ENCODE measurements at places on chromosomes 12 and 14. TPM values are rescaled to one million over a fixed set of nuclear protein-coding genes. Genes with fewer than 3 reads are reported as not detected.

The GARIN6 gene
- not detected for polyA plus RNA-seq

The KRT72 gene
- not detected for polyA plus RNA-seq

- no peaks in the 10 kb centered on the region for H3K36me3 ChIP-seq
- H3K27ac ChIP-seq = no peak overlapping the region
- no peak overlapping the region for H3K4me3 ChIP-seq
- H3K4me1 ChIP-seq = no peaks in the 10 kb centered on the region
- DNase-seq = no peak
Measured at GRCh38 chr14:51202914-51203665, 37.0 kb upstream of the TMX1 start.

The PPP1R36 gene
- 5.8 TPM for polyA plus RNA-seq

- H3K36me3 ChIP-seq = no peaks in the 10 kb centered on the region
- no peak overlapping the region for H3K27ac ChIP-seq
- H3K4me3 ChIP-seq = no peak overlapping the region
- no peaks in the 10 kb centered on the region for H3K4me1 ChIP-seq
Measured at GRCh38 chr14:47596232-47596631, 79.2 kb downstream of the MDGA2 start.

GRCh38 chr12:51593539-51593938 lies 2.5 kb downstream of the SCN8A start:
- H3K27ac ChIP-seq = no peak overlapping the region
- DNase-seq = no peak
- H3K27me3 ChIP-seq = no peaks in the 10 kb centered on the region
- no peak overlapping the region for H3K4me3 ChIP-seq

The SYT1 gene
- polyA plus RNA-seq = 0.19 TPM

DNA sequence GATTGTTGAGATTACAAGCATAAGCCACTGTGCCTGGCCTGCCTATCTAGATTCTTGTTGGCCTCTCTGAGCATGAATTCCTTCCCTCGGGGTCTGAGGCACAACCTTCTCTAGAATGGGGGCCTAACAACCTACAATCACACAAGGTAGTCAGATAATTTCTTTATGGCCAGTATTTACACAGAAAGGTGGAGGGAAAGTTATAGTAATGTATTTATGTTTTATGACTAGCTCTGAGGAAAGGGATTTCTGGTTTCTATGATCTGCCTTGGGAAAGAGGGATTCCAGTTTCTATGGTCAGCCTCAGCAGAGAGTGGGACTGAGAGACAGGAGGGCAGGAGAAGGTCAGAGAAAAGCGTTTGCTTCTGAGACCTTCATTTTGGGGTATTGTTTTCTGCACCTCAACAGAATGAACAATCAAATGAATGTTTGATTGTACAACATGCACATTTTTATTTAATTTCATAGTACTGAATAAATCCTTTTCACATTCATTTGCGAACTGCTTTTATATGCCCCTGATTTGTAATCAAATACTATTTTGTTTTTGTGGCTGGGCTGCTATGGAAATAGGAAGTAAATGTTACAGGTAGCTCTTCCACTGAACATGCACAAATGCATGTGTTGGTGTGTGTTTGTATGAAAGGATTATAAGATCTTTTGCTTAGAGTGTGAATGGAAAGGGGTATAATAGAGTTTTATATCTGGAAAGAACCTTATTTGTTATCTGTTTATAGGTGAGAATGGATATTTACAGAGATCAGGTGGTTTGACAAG lies 499.7 kb upstream of the RGS6 start:
- H3K27me3 ChIP-seq = no peaks in the 10 kb centered on the region
- H3K4me1 ChIP-seq = no peaks in the 10 kb centered on the region
- H3K36me3 ChIP-seq = no peaks in the 10 kb centered on the region
- no peak overlapping the region for H3K4me3 ChIP-seq

DNA sequence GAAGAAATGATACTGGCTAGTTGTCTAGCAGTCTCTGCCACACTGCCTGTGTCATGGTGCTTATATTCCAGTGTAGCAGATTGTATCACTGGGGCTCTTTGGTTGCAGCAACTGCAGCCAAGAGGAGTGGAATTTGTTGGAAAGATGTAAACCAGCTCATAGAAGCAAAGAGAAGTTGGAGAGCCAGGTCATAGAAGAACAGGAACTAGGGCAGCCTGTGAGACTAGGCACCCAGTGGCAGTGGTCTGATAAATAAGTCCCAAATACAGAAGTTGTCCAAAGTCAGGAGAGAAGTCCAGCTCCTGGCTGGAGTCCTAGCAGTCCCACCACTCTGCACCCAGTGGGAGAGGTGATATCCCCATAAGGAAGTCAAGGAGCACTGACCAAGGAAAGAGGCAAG lies 172.5 kb upstream of the ARID2 start:
- no peaks in the 10 kb centered on the region for H3K36me3 ChIP-seq
- no peak overlapping the region for H3K4me3 ChIP-seq
- H3K27ac ChIP-seq = no peak overlapping the region
- DNase-seq = no peak

DNA sequence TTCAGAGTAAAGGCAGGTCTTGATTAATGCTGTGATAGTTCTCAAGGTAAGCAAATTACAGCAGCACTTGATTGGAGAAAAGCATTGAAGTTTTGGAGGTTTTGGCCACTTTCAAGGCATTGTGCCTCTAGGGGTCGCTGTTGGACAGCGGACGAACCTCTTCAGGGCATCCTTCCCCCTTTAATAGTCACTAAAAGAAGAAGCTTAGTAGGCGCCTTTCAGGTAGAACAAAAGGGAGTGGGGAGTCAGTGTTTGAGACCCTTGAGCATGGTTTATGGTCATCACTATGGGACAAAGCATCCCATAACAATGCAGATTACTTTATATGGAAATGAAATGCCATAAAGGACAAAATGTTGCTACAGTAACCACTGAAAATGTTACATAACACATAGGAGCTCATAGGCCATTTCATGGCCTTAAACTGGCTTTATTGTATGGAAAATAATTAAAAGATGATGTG lies 199.5 kb upstream of the DCN start:
- peak; percentile 73 for DNase-seq
- no peaks in the 10 kb centered on the region for H3K27me3 ChIP-seq
- no peak overlapping the region for H3K4me3 ChIP-seq
- H3K4me1 ChIP-seq = no peaks in the 10 kb centered on the region

The CRIP1 gene
- 71.0 TPM for polyA plus RNA-seq

GRCh38 chr12:114852976-114853529 lies 169.1 kb upstream of the TBX3 start:
- DNase-seq = no peak
- H3K27me3 ChIP-seq = no peaks in the 10 kb centered on the region
- H3K27ac ChIP-seq = no peak overlapping the region
- H3K36me3 ChIP-seq = no peaks in the 10 kb centered on the region

The ACADS gene
- polyA plus RNA-seq = 59.2 TPM

DNA sequence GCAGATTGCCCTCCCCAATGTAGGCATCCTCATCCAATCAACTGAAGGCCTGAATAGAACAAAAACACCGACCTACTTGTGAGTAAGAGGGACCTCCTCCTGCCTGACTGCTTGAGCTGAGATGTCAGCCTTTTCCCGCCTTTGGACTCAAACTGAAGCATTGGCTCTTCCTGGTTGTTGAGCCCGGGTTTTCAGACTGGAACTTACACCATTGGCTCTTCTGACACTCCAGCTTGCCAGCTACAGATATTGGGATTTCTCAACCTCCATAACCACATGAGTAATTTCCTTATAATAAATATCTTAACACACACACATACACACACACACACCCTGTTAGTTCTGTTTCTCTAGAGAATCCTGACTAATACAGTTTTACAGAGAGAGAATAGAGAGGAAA lies 173.4 kb upstream of the NTF3 start:
- no peaks in the 10 kb centered on the region for H3K4me1 ChIP-seq
- DNase-seq = no peak
- H3K27ac ChIP-seq = no peak overlapping the region
- no peak overlapping the region for H3K4me3 ChIP-seq
- H3K36me3 ChIP-seq = no peaks in the 10 kb centered on the region

- no peak overlapping the region for H3K4me3 ChIP-seq
- H3K36me3 ChIP-seq = no peaks in the 10 kb centered on the region
- no peak overlapping the region for H3K27ac ChIP-seq
- H3K4me1 ChIP-seq = no peaks in the 10 kb centered on the region
Measured at GRCh38 chr14:92439537-92440344, 73.8 kb upstream of the RIN3 start.

DNA sequence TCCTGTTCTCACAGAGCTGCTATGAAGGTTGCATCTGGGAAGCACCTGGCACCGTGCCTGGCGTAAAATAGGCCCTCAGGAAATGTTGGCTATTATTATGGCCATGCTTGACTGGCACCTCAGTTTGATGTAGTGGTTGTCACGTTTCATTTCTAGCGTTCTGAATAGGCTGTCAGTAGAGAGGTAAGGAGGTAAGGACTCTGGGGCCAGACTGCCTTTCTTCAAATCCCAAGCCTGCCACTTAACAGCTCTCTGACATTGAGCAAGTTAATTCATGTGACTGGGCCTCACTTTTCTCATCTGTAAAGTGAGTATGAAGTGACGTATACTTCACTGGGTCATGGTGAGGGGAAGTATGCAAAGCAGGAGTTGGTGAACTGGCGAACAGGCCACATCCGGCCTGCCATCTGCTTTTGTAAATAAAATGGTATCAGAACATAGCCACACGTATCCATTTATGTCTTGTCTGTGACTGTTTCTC lies 196.2 kb downstream of the CACNA1C start:
- H3K4me3 ChIP-seq = no peak overlapping the region
- no peak overlapping the region for H3K27ac ChIP-seq
- no peaks in the 10 kb centered on the region for H3K36me3 ChIP-seq
- no peak for DNase-seq
- H3K27me3 ChIP-seq = peaks cover 3% of the 10 kb centered on the region

DNA sequence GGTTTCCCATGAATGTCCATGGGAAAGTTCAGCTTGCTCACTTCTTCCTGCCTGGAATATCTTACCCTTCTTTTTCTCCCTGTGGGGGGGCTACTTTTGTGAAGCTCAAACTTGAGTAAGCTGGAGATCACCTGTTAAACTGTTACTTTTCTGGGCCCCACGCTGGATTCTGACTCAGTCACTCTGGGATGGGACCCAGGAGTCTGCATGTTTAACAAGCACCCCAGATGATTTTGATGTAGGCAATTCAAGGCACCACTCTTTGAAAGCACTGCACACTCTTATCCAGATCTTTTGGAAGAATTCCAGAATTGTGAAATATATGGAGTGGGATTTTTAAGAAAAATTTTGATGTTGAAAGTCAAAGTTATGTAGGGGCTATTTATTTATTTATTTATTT lies 46.3 kb upstream of the IGF1 start:
- H3K27me3 ChIP-seq = no peaks in the 10 kb centered on the region
- H3K27ac ChIP-seq = no peak overlapping the region
- DNase-seq = no peak
- no peaks in the 10 kb centered on the region for H3K36me3 ChIP-seq
- no peak overlapping the region for H3K4me3 ChIP-seq

DNA sequence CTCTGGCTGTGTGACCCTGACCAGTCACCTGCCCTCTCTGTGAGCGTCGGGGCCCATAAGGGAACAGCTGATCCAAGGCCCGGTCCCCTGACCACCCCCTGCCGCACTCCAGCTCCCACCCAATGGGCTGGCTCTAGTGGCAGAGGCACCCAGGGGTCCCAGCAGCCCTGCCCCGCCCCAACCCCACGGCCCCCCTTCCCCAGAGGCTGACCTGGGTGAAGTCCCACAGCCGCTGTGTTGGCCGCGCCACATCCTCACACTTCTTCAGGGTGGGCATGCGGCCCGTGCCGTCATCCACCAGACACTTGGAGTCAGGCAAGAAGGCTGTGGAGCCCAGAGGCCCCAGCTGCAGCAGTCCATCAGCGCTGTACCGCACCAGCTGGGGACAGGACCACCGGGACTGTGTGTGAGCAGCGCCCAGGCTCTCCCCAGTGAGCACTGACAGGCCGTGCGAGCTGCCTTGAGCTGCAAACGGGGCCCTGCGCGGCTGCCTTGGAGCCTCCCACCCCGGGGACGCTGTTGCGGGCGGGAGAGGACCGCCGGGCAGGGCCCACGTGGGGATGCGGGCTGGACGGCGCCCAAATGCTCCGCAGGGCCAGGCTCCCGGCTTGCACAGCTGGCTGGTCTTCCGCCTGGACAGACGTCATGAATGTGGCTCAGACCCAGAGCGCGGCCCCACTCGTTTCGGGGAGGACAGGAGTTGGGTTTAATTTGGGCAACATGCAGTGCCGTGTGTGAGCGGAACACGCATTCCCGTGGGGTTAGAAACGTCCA lies 53.5 kb downstream of the NOC4L start:
- H3K4me1 ChIP-seq = no peaks in the 10 kb centered on the region
- no peak overlapping the region for H3K27ac ChIP-seq
- no peak overlapping the region for H3K4me3 ChIP-seq
- H3K36me3 ChIP-seq = no peaks in the 10 kb centered on the region

DNA sequence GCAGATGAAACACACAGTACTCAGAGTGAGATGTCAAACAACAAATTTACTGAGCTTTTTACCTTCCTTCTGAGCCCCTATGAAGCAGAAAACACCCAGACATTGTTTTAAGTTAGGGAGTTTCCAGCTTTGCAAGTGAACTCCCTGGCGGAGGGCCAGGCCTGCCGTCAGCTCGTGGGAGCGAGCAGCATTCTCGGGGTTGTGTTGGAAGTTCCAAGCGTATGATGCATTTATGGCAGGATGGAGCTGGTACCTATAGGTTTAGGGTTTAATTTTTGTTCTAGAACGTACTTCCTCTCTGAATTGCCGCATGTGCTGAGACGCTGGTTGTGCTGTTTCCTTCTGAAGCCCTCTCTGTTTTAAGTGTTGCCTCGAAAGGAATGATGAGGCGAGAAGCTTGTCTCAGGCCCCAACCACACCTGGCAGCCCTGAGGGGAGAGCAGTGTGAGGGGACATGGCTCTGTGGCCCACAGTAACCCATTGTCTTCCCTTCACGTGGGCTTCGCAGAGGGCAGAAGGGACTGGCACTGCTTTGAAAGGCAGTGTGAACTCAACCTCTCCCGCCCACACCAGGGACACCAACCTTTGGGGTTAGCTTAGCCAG lies 76.6 kb downstream of the SSPN start:
- H3K4me3 ChIP-seq = no peak overlapping the region
- H3K27me3 ChIP-seq = no peaks in the 10 kb centered on the region
- no peaks in the 10 kb centered on the region for H3K36me3 ChIP-seq
- H3K4me1 ChIP-seq = peaks cover 24% of the 10 kb centered on the region

- no peak overlapping the region for H3K27ac ChIP-seq
- no peak overlapping the region for H3K4me3 ChIP-seq
- no peak for DNase-seq
- H3K27me3 ChIP-seq = no peaks in the 10 kb centered on the region
Measured at GRCh38 chr12:66590275-66590985, 88.4 kb downstream of the GRIP1 start.

DNA sequence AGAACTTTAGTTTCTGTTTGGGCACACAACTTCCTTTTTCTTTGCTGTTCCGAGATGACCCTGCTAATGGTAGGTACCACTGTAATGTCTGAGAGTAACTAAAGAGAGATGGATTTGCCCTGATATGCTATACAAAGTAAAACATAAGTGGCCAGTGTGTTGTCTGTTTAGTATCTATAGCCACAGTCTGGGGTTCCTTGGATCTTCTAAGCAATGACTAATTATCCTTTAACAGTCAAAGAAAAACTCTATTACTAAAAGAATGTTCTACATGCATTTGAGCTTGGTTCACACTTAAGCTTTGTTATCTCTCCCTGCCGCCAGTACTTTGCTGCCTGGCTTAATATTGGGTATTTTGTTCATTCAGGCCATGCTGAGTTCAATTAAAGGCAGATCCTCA lies 1051.9 kb upstream of the FLRT2 start:
- H3K4me3 ChIP-seq = no peak overlapping the region
- no peak overlapping the region for H3K27ac ChIP-seq
- DNase-seq = no peak
- no peaks in the 10 kb centered on the region for H3K4me1 ChIP-seq
- H3K36me3 ChIP-seq = no peaks in the 10 kb centered on the region
- no peaks in the 10 kb centered on the region for H3K27me3 ChIP-seq

The ADAMTS20 gene
- polyA plus RNA-seq = not detected
